Amniotic stem cell (primary cell): ENCODE measurements at places on chromosomes 1 and 21.

DNA sequence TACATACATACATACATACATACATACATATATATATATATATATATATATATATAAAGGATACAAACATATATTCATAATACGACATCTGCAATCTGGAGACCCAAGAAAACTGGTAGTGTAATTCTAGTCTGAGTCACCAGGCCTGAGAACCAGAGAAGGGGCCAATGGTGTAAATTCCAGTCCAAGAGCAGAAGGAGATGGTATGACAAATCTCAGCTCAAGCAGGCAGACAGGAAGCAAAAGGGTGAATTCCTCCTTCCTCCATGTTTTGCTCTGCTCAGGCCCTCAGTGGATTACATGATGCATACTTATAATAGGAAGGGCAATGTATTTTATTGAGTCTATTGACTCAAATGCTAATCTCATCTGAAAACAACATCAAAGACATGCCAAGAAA is 1060.4 kb upstream of the TMPRSS15 start:
- DNase-seq, result no peak

DNA sequence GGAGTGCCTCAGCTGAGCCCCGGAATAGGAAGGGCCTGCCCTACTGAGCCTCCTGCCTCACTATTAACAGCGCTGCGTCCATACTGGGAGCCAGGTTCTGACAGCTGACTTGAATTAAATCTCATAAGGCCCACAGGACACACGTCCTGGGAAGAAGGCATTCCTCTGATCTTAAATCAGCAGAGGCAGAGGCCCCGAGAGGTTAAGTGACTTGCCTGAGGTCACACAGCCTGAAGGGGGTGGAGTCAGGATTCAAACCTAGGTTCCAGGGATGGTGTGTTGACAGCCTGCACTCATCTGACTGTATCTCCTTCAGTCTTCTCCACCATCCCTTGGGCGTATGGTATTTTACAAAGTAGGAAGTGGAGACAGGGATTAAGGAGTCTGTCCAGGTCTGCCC is 79.8 kb downstream of the AJAP1 start:
- DNase-seq, result no peak

DNA sequence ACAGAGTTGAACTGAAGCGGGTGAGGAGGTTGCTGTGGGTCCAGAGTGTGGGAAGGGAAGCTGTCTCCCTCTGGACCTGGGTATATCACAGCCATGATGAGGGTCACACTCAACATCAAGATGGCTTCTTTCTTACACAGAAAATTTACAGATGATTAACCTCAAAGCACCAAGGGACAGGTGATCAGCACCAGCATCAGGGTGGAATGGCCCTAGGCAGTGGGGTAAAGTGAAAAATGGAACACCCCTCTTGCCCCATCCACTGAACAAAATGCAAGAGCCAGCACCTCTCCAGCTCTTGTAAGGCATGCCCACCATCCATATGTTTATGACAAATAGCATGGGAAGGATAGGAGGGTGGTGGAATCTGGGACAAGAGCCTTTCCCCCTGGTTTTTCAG is 40.3 kb downstream of the HSD3B1 start:
- DNase-seq, result no peak

- DNase-seq, result no peak
Observed at GRCh38 chr1:83761167-83762038, 237.5 kb downstream of the TTLL7 start.

- no peak for DNase-seq
Observed at GRCh38 chr1:204560590-204561150, 44.5 kb downstream of the MDM4 start.

GRCh38 chr1:236206548-236206947 is 64.2 kb downstream of the GPR137B start:
- no peak for DNase-seq

DNA sequence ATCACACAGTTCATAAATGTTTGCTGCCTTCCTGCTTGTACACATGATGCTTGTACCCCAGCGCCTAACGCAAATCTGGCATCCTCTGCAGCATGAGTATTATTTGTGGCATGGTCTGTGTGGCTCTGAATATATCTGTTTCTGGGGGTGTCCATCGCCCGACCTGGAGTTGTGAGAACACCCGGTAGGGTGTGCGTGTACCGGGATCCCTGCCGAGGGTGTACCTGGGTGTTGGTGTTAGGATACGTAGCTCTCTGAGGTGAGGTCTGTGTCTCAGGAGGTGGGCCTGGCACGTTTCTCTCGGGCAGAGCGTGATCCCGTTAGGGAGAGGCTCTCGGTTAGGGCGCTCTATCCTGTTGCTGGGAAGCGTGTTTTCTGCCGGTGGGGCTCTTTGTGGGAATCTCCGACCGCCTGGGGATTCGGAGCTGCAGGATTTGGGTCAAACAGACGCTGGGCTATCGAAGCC is 10.4 kb upstream of the CDC20 start:
- DNase-seq, result no peak

DNA sequence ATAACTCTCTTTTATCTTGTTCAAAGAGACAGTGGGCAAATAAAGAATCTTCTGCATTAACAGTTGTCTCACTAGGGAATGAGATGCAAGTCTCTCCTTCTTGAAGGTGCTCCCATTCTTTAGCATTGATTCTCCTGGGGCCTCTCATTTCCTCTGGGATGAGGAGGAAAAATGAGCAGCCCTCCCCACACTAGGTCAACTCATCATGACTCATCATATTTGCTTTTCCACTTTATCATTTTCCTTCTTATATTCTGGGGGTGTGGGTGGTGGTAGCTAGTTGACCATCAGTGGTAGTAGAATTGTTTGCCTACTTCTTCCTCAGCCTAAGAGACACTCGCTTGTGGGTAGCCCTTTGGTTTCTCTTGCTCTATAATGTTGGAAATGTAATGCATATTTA is 182.0 kb upstream of the C1orf87 start:
- no peak for DNase-seq

DNA sequence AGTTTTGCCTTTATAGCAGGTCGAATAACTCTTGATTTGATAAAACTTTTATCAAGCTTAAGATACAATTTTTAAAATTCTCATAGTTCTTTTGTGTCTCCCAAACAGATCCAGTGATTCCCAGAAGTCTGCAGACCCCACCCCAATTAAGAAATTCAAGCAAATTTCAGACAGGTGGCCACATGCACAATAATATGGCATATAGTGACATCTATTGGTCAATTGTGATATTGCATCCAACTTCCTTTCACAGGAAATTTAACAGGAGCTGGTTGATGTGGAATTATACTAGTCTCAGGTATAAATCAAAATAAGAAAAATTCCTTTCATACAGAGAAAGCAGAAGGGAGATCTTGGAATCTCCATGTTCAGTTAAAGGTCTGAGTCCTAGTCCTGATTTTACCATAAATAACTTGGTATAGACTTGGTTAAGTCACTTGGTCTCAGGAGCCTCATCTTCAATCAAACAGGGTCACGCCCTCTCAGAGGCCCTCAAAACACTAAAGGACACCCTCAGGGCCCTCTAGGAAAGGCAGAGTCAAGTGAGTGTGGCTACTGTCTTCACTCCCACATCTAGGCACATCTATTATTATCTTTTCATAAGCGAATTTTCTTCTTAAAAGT is 24.1 kb downstream of the PIGM start:
- no peak for DNase-seq

- DNase-seq, result no peak
Observed at GRCh38 chr1:53299233-53299632, 28.6 kb downstream of the LRP8 start.

- no peak for DNase-seq
Observed at GRCh38 chr21:26833460-26833939, 11.7 kb downstream of the ADAMTS1 start.

GRCh38 chr1:12734651-12735050 is 11.3 kb upstream of the CFAP107 start:
- DNase-seq, result no peak

DNA sequence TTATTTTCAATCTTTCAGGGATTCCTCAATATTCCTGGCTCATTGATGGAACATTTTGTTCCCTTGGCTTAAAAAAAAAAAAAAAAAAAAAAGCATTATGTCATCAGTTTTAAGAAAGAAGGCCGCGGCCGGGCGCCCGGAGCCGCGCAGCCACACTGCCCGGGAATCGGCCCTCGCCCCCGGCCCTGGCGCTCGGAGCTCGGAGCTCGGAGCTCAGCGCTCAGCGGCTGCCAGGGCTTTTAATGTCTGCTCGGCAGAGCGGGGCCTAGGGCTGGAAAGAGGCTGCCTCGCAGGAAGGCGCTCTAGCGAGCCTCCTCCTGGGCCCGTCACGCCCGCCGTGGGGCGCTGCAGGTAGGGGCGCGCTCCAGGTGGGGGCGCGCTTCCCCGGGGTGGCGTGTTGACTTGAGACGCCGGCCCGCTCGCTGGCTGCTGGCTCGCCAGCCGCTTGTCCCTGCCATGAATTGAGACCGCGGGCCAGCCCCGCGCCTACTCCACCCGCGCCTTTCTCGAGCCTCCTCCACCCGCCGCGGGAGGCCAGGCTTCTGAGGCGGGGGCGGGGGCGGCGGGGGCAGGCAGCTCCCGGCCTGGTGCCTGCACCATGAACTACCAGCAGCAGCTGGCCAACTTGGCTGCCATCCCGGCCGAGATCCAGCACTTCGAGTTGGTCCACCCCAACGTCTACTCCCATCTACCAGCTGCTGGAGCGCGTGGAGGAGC is 5.4 kb upstream of the TDRD5 start:
- DNase-seq, result no peak

GRCh38 chr1:172399756-172400721 is 20.4 kb upstream of the C1orf105 start:
- DNase-seq, result no peak

DNA sequence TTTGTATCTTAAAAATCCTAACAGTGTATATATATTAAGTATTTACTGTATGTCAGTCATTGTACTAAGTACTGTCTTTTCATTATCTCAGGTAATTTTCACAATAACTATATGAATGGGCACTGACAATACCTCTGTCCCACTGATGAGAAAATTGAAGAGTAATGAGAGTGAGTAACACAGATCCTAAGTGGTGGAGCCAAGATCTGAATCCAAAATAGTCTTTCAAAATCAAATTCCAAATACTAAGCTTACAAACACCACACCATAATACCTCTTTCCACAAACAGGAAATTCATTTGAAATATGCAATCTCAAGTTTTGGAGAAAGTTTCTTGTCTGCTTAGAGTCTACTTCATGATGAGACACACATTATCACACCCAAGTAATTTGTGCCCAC is 105.9 kb upstream of the EDEM3 start:
- no peak for DNase-seq

- DNase-seq, result no peak
Observed at GRCh38 chr1:43068911-43069310, 103.2 kb downstream of the EBNA1BP2 start.

- DNase-seq, result no peak
Observed at GRCh38 chr1:178579562-178579961, 66.7 kb downstream of the TEX35 start.

DNA sequence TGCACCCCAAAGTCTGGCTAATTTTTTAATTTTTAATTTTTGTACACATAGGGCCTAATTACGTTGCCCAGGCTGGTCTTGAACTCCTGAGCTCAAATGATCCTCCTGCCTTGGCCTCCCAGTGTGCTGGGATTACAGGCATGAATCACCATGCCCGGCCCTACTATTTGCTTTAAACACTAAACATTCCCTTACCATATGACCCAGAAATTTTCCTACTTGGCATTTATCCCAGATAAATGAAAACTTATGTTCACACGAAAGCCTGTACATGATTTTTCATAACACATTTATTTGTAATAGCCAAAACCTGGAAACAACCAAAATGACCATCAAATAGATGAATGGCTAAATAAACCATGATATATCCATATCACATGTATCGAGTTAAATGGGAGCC is 35.8 kb downstream of the NDUFS5 start:
- DNase-seq, result no peak

GRCh38 chr1:214004014-214004413 is 16.2 kb downstream of the PROX1 start:
- DNase-seq, result no peak

DNA sequence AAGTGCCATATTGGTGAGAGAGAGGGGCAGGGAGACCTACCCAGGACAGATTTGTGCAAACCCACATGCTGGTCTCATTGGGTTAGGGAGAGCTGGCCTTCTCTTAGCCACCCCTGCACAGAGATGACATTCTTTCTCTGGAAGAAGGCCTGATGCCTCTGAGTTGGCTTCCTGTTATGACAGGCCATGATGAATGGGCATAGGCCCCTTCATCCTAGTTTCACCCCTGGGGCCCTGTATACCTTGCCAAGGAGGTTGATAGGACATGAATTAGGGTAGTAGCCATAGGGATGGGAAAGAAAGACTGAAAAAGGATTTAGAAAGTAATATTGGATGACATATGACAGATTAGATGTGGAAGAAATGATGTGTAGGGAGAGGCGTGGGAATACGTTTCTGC is 46.6 kb downstream of the TENT5C start:
- no peak for DNase-seq

GRCh38 chr1:113434081-113434873 is 44.0 kb downstream of the MAGI3 start:
- DNase-seq, result no peak

- DNase-seq, result no peak
Observed at GRCh38 chr21:31473685-31474345, 129.8 kb upstream of the TIAM1 start.

- DNase-seq, result no peak
Observed at GRCh38 chr21:40505244-40505643, 341.7 kb downstream of the DSCAM start.

DNA sequence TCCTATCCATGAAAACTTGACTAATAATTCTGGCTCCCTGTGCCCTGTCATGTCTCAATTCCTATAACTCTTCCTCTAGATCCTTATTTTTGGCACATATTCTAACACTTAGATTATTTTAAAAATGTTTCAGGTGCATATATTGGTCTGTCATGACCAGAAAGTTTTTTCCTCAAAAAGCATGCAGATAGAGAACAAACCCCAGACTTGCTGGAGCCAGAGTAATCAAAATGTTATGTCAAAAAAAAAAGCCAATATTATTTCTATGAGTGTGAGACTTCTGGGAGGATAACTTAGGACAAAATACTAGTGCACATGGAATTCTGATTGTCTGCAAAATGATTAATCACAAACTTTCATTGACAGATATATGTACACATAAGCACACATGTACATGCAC is 135.1 kb upstream of the MROH9 start:
- DNase-seq, result no peak

- DNase-seq, result no peak
Observed at GRCh38 chr21:23743821-23744220, 1863.5 kb downstream of the MRPL39 start.

DNA sequence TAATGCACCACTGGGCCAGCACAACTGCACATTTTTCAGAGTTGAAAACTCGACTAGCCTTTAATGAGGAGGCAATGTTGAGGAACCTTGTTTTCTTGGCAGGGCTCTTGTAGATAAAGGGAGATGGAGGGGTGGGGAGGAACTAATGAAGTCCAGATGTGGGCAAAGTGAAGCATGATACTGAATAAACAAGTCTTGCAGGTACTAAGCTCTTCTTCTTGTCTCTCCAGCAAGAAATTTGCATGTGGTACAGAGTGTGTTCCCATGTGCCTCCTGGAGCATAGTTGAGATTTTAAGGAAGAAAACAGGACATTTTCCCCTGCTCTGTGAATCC is 47.0 kb downstream of the PLPP3 start:
- DNase-seq, result no peak

GRCh38 chr1:221868593-221869303 is 126.9 kb upstream of the DUSP10 start:
- DNase-seq, result peak; percentile 61

- DNase-seq, result no peak
Observed at GRCh38 chr21:44765231-44766013, 36.2 kb downstream of the UBE2G2 start.
